ENCODE measurements at places on chromosomes 3 and 15.

DNA sequence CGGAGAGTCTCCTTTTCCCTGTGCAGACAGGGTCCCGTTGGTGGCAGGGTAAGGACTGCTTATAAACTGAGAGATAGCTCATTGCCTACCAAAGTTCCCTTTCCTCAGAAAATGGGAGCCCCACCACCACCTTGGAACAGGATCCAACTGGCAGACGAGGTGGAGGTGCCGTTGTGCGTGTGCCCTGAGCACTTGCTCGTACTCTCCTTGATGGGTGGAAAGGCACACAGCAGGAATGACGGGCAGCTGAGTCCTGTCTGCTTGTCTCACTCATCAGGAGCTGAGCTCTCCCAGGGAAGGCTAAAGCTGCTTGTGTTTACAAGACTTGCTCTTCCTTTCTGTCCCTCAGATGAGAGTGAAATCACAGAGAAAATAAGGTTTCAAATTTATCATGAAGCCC lies 60.7 kb downstream of the B3GNT5 start:
- no peak for DNase-seq

GRCh38 chr3:80993241-80993945 lies 768.1 kb downstream of the GBE1 start:
- DNase-seq, result no peak

DNA sequence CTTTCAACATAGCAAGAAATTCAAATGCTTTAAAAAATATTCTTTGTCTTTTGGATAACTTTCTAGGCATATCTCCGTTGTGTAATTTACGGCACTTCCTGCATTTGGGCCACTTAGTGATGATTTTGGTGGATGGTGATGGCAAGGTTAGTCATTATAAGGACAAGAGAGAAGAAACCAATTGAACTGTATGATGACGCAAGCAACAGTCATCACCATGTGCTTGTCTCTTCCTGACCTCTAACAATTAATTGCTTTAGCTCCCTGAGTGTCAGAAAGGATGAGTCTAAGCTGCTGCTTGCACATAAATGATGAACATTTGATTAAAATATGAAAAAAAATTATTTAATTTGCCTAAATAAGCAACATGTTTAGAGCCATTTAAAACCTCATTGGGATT lies 11.3 kb upstream of the P2RY12 start:
- DNase-seq, result no peak

GRCh38 chr3:181701096-181701495 lies 10.6 kb upstream of the SOX2 start:
- no peak for DNase-seq

- no peak for DNase-seq
Observed at GRCh38 chr15:93948726-93949125, 282.6 kb upstream of the MCTP2 start.

- DNase-seq, result peak; percentile 47
Observed at GRCh38 chr15:41022487-41023090, 69.3 kb downstream of the CHAC1 start.

GRCh38 chr15:81155375-81156218 lies 21.5 kb downstream of the CFAP161 start:
- no peak for DNase-seq

- DNase-seq, result no peak
Observed at GRCh38 chr3:170363471-170363994, 6.0 kb downstream of the SKIL start.

DNA sequence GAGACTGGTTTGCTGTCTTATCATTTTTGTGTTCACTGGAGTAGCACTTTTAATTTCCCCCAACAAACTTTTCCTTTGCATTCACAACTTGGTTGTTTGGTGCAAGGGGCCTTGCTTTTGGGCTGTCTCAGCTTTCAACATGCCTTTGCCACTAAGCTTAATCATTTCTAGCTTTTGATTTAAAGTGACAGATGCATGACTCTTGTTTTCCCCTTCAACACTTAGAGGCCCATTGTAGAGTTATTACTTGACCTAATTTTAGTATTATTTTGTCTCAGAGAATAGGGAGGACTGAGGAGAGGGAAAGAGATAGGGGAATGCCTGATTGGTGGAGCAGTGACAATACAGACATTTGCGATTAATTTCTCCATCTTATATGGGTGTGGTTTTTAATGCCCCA lies 340.1 kb upstream of the MANF start:
- no peak for DNase-seq

DNA sequence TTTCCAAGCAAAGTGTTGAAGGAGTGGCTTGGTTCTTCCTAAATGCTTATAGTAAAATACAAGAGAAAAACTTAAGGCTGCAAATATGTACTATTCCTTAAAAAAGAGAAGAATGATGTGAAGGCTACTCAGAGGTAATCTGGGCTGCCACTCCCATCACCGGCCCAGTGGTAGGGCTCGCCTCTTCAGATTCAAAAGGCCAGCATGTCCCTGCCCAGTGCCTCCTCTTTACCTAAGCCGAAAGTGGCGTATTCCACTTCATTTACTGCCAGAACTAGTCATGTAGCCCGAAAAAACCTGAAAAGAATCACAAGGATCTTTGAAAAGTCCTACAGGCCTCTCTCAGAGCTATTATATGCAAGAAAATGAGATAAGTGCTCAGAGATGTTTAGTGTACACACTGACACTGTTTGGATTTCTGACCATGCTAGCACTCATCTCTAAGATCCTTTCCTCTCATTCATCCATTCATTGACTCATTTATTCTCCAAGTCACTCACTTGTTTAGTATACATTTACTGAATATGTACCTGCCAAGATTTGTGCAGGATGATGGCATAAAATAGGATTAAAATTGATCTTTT lies 373.3 kb upstream of the THBS1 start:
- DNase-seq, result no peak

DNA sequence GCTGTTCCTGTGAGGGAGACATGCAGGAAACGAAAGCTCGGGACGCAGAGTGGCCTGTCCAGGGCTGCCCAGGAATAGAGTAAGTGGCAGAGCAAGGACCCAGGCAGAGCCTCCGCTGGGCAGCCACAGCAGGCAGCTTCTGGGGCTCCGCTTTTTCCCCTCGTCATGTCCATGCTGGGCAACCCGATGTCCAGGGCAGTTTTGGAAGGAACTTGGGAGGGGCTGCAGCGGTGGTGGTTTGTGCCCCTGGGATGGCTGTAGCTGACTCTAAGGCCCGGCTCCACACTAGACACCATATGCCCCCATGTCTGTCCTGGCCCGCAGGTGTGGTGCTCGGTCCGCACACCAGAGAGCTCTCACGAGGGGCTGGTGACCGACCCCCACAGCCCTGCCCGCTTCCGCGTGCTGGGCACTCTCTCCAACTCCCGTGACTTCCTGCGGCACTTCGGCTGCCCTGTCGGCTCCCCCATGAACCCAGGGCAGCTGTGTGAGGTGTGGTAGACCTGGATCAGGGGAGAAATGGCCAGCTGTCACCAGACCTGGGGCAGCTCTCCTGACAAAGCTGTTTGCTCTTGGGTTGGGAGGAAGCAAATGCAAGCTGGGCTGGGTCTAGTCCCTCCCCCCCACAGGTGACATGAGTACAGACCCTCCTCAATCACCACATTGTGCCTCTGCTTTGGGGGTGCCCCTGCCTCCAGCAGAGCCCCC lies 7.1 kb upstream of the PSMD2 start:
- DNase-seq, result no peak

DNA sequence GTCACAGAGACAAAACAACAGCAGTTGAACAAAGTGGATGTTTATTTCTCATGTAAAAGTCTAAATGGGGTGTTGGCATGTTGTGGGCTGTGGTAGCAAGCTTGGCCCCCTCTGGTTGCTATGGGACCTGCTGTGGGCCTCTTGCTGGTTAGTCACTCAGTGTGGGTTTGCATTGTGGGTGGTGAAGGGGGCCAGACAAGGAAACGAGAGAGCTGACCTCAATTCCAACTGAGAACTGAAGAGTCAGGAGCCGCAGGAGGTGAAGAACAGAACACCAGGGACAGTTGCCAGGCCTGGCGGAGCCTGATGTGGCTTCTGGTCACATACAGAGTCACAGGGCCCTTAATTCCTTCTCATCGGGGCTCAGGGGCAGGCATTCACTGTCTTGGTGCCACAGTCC lies 1.9 kb upstream of the ADPGK start:
- DNase-seq, result no peak

GRCh38 chr3:183491923-183492848 lies 63.3 kb downstream of the KLHL6 start:
- DNase-seq, result no peak

Measured in nucleus accumbens (tissue), 56 donors.